ENCODE measurements at places on chromosomes 1 and 21.

DNA sequence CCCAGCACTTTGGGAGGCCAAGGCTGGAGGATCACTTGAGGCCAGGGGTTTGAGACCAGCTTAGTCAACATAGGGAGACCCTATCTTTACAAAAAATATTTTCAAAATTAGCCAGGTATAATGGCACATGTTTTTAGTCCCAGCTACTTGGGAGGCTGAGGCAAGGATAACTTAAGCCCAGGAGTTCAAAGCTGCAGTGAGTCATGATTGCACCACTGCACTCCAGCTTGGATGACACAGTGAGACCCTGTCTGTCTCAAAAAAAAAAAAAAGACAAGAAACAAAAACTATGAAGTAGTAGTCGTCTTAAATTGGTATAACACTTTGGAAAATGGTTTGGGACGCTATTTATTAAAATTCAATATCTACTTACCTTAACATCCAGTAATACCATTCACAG lies 7.7 kb downstream of the AIM2 start:
- no peak for DNase-seq

- DNase-seq, result no peak
Measured at GRCh38 chr1:115567431-115567830, 74.3 kb upstream of the VANGL1 start.

GRCh38 chr21:43031121-43031619 lies 44.5 kb downstream of the CBS start:
- no peak for DNase-seq

- DNase-seq, result peak; percentile 52
Measured at GRCh38 chr1:145961425-145962156, 2.8 kb downstream of the ANKRD34A start.

DNA sequence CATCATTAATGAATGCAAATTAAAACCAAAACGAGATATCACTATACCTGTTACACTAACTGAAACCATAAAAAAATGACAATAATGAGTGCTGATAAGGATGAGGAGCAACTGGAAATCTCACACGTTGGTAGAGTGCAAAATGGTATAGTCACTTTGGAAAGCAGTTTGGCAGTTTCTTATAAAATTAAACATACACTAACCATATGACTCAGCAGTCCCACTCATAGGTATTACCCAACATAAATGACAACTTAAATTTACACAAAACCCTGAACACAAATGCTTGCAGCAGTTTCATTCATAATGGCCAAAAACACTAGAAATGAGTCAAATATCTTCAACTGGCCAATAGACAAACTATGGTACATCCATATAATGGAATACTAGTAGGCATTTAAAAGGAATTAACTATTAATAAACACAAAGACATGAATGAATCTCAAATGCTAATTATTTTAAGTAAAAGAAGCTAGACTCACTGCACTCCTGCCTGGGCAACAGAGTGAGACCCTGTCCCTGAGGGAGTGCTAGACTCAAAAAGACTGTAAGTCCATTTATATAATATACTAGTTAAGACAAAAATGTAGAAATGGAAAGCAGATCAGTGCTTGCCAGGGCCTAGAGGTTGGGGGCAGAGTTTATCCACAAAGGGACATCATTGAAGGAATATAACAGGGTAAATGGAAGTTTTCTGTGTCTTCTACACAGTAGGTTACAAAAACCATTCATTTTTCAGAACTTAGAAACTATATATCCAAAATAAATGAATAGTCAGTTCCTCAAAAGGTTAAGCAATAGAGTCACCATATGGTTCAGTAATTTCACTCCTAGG lies 77.4 kb downstream of the EIF4G3 start:
- DNase-seq, result no peak

DNA sequence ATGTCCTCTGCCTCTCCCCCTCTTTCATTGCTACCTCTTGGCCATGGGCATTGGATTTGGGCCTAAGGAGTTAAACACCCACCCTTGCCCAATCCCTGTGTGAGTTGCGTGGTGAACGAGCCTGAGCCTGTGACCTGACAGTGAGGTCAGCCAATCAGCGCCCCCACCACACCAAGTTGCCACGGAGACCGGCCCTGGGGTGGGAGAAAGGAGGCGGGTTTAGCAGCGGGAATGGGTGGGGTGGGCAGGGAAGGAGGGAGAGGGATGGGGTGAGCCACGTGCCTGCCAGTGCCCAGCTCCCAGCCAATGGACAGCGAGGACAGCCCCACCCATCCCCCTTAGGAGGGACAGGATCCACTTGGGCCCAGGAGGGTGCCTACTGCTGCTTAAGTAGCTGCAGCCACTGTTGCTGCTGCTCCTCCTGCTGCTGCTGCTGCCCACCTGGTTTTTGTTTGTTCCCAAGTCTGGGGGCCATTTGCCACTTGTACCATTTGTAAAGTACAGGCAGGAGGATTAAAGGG lies 9.5 kb downstream of the ZBTB7B start:
- peak; percentile 20 for DNase-seq

GRCh38 chr1:14148526-14148925 lies 448.5 kb downstream of the PRDM2 start:
- no peak for DNase-seq

DNA sequence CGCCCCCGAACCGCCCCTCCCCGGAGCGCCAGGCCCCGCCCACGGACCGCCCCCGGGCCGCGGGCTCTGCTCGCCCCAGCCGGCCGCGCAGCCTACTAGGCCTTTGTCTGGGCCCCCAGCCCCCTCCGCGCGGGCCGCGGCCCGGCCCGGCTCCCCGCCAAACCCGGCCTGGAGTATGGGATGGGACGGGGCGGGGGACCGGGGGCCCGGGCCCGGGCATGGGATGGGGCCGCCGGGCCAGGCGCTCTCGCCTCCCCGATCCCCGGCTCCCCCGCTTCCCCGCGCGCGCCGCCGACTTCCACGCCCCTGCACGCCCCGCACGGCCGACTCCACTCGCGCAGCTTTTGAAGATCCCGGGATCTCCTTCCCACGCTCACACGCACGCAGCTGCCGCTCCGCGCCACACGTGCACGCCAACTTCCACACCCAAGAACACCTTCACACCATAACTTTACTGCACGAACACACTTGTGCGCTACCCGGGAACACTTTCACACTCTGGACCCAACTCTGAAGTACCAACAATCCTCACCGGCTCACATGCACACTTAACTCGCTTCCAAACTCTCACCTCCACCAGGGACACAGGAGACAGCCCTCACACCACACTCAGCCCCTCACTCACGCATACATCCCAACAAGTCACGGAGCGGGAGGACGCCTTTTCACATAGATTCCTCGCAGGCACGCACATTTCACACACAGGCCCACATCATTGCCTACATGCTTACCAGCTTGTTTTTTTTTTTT lies 437 bp upstream of the HSPG2 start:
- peak; percentile 58 for DNase-seq

DNA sequence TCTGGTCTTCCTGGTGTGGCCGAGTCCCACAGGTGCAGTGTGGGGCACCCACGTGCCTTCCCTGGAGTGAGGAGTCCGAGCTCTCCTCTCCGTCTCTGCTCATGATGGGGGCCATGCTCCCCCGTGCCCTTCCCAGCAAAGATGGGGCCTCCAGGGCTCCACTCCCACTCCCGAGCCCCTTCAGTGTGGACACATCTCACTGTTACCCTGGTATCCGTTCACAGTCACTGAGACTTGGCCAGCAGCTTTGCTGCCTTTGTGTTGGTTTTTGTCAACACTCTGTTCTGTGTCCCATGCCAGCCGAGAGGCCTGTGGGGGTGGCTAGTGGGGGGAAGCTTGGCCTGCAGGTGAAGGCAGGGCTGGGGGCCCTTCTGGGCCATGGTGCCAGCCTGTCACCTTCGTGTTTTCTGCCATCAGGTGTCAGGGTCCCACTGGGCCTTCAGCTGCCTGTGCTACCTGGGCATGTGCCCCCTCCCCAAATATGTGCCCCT lies 46.9 kb upstream of the POFUT2 start:
- DNase-seq, result no peak

DNA sequence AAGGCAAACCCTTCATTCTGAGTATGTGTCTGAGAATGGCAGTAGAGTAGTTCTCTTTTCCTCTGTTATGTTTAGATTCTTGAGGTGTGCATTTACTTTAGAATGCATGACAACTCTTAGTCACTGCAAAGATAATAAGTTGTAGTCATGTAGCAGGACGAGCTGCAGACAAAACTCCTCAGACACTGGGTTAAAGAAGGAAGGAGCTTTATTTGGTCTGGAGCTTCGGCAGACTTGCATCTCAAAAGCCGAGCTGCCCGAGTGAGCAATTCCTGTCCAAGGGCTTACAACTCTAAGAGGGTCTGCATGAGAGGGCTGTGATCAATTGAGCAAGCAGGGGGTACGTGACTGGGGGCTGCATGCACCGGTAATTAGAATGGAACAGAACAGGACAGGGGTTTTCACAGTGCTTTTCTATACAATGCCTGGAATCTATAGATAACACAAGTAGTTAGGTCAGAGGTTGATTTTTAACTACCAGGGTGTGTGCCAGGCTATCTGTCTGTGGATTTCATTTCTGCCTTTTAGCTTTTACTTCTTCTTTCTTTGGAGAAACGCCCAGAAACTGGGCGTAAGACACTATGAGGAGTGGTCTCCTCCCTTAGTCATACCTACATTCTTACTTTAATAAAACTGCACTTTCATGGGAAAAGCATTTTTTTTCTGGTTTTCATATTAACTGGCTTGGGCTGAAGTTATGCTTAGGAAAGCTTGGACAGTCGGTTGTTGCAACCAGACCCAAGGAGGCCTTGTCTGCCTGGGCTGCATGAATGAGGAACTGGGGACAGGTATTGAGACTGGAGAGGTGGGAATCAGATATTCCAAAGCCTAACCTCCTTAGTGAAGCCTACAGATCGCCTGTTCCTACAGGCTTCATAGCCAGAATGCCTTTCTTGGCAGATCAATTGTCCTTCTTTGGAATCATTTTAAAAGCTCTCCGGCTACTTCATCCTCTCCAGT lies 115.1 kb downstream of the RHOU start:
- no peak for DNase-seq

- DNase-seq, result no peak
Measured at GRCh38 chr1:242199776-242200458, 201.0 kb upstream of the MAP1LC3C start.

DNA sequence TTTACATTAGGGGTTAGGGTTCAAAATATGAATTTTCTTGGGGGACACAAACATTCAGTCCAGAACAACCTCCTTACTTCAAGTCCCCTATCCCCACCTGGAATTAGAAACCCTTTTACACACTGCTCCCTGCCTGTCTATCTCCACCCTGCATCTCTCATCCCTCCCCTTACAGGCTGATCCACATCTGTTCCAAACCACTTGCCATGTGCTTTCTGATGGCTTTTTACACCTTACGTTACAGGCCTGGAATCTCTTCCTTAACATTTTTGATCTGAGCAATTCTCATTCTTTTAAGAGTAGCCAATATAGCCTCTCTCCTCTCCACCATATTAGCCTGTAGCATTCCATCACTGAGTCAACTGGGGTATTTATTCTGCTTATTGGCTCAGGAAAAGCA lies 122.0 kb downstream of the PTBP2 start:
- no peak for DNase-seq

GRCh38 chr1:66557157-66557556 lies 23.2 kb downstream of the SGIP1 start:
- DNase-seq, result no peak

DNA sequence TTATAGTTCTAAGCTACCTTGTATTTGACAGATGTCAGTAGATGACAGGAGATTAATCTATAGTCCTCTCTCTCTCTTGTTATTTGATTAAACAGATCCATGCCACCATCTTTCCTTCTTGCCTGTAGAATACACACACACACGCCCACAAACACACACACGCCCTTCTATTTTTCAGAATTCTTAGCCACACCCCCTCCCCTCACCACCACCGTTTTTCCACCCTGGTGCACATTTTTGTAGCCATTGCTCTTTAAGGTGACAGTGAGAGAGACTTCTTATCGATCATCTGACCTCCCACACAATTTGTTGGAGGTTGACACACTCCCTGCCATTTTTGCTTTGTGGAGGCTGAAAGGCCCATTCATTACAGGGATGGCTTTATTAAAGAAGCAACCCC lies 123.2 kb downstream of the NTNG1 start:
- no peak for DNase-seq

- no peak for DNase-seq
Measured at GRCh38 chr1:87869567-87869966, 540.9 kb downstream of the LMO4 start.

GRCh38 chr1:24768873-24769605 lies 23.8 kb downstream of the CLIC4 start:
- no peak for DNase-seq

DNA sequence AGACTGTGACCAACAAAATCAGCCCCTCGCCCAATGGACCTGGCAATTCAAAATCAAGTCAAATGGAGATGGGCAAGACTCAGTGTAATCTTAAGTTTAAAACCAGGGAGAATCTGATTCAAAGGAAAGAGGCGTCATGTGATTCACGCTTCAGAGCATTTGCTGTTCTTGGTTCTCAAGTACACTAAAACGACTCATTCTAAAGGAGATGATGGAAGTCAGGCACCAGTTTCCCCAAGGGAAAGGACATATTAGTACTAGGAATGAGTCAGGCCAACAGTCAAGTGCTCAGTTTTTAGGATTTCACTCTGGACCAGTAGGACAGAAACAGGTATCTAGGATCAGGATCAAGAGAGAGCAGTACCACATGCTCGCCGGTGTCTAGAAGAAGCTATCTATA lies 429.6 kb downstream of the PLPP3 start:
- no peak for DNase-seq

GRCh38 chr1:231515748-231516147 lies 12.7 kb upstream of the TSNAX start:
- no peak for DNase-seq

Data from stimulated activated naive CD4-positive, alpha-beta T cell treated with Interleukin-2 at 50 U/mL for 16 hours (primary cell).